ENCODE measurements at places on chromosomes 13 and 19.

DNA sequence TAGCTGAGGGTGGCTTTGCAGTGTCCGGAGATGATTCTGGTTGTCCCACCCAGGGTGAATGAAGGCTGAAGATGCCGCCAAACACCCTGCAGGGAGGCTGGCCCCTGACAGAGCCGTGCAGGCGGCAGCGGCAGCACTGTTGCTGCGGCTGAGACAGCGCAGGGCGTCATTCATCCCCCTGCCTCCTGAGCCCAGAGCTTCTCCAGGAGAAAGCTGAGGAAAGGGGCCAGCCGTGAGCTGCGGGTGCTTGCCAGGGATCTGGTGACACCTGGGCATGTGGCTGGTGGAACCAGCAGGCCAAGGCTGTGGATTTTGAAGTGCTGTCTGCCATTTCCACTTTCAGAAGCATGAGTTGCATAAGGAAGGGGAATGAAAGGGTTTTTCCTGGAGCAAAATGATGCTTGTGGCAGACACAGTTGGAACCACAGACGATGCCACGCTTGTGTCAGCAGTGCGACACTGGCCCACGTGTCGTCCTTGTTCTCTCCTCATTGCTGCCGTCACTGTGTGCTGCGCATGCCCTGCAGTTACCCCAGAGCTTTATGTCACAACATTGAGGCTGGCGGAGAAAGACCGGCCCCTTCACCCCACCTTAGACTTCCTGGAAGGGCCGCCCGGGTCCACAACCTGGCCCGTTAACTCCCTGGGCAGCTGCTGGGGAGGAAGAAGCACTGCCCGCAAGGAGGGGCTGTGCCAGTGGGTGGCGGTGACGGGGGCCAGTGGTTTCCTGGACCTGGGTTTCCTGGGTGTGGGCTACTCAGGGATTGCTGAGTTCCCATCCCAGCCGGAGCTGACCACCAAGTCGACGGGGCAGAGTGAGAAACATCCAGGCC lies 22.7 kb downstream of the TFDP1 start:
- no peak for DNase-seq

- no peak for DNase-seq
These were observed 19.1 kb downstream of the DNAJC15 start for GRCh38 chr13:43042410-43042921.

GRCh38 chr19:7637374-7638256 lies 705 bp downstream of the STXBP2 start:
- DNase-seq, result no peak

GRCh38 chr13:111555268-111555808 lies 234.9 kb downstream of the TEX29 start:
- no peak for DNase-seq

DNA sequence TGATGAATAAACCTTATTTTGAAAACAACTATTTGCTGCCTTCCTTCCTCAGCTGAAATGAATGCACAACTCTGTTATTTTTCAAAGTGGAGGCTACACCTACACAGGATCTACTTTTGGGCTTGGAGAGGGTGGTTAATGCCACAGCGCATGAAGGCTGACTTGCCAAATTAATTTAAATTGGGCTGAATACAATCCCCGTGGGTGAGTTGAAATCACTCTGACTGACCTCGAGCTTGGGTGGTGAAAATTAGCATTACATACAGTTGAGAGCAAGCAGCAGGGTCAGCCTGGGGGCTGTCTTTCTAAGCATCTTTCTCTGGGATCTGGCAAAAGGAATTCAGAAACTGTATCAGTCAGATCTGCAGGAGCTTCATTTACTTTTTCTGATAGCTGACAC lies 38.5 kb downstream of the TPT1 start:
- DNase-seq, result no peak

- DNase-seq, result no peak
These were observed 82.0 kb downstream of the SIPA1L3 start for GRCh38 chr19:37988758-37989635.

DNA sequence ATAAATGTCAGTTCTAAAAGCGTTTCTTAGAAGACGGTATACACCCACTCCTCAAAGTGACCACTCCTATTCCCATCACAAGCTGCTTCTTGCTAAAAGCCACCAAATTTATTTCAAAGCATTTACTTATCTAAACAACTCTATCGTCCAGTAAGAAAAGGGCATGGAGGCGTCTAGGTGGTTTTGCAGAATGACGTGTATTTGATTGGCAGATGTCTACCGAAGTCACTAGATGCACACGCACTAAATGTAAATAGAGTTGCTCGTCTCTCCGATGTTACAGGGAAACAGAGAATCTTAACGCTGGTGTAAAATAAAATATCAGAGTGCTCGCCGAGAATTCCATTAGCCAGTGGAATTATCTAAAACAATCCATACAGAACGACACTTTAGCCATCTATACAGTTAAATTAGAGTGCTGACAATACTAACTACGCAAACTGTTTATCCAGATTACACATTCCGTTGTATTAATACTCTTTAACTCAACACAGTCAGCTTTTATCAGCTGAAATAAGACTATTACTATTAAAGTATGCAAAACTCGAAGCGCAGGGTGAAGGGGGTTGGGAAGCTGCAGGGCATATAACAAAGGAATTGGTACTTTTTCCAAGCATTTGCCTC lies 1.9 kb downstream of the KLF12 start:
- no peak for DNase-seq

GRCh38 chr13:77729502-77730221 lies 32.2 kb downstream of the SLAIN1 start:
- DNase-seq, result no peak

GRCh38 chr13:98485561-98485960 lies 91.3 kb downstream of the STK24 start:
- DNase-seq, result no peak

GRCh38 chr19:45293682-45294081 lies 29.0 kb downstream of the CKM start:
- DNase-seq, result no peak

- DNase-seq, result no peak
These were observed 3.4 kb downstream of the NAPSA start for GRCh38 chr19:50362030-50362412.

DNA sequence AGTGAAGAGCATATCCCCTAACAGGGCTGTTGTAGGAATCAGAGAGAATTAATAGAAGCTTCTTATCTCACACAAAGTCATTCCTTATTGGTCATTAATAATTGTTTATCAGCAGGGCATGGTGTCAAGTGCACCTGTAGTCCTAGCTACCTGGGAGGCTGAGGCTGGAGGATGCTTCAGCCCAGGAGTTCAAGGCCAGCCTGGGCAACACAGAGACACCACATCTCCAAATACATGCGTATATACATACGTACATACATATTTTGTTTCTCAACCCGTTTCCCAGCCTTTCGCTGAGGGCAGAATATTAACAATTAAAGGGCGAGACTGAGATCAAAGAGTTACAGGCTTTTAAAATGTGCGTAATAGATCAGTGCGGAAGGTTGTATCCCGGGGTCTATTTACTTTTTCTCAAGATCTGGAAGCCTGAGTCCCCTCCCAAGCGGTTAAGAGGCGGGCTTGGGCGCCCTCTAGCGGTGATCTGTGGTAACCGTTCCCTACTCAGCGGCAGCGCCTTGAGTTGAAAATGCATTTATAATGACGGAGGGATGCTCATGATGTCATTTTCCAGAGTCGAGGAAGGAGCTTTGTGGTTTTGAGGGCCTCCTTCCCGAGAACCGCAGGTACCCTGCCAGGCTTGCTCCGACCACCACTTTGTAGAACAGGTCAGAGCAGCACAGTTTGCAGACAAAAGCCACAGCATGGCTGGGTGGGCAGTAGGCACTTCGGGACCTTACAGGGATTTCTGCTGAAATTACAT lies 169.6 kb upstream of the GPR12 start:
- peak; percentile 61 for DNase-seq

GRCh38 chr13:111877906-111878305 lies 189.0 kb upstream of the SOX1 start:
- no peak for DNase-seq

GRCh38 chr13:109840201-109840892 lies 54.0 kb upstream of the IRS2 start:
- DNase-seq, result peak; percentile 94

- no peak for DNase-seq
These were observed 20.2 kb upstream of the CEACAM6 start for GRCh38 chr19:41735071-41735600.

DNA sequence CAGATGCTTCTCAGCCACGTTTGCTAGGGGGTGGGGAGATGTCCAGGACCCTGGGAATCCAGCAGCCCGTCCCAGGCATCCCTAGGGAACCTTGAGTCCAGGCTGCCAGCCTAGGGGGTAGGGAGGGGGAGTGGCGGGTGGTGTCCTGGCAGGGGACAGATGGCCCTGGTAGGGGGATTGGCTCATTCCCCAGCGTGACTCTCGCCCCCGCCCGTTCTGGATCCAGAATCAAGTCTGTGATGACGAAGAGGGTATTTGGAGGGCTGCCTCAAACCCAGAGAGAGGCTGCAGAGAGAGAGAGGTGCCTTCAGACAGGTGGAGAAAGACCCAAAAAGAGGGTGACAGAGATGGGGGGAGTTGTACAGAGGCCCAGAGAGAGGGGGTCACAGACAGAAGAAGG lies 4.1 kb downstream of the SLC17A7 start:
- no peak for DNase-seq

DNA sequence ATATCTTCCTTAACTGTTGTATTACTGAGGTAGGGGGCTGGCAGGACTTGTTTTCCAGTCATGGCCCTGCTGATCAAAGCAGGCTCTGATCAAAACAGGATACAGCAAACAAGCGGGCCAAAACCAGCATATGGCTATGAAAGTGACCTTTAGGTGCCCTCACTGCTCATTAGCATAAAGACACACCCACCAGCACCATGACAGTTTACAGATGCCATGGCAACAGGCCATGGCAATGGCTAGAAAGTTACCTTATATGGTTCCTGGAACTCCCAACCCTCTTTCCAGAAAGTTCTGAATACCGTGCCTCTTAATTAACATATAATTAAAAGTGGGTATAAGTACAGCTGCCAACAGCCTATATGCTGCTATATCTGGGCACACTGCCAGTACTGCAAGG lies 551.4 kb upstream of the SGCG start:
- peak; percentile 8 for DNase-seq

DNA sequence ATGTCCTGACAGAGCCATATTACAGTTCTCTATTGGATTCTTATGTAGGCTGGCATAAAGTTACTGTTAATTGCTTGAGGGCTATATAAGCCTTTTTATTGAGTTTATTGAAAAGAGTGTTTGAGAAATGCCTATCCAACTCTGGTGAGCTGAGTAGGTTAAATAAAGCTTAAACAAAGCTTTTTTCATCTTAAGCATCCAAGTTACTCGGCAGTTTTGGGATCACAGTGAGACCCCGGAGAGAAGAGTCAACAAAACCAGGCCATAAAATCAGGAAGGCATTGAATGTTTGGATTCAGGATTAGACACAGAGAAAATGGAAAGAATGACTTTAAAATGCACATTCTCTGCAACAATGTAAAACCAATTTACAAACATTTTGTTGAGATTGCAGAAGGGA lies 588.5 kb downstream of the DACH1 start:
- no peak for DNase-seq

- no peak for DNase-seq
These were observed at the start of gene ETFB for GRCh38 chr19:51365965-51366388. Gene ETFB, minus strand, starts transcription at chr19:51366388. Its CDS starts 62 bp downstream, at chr19:51366326.

GRCh38 chr19:38452430-38453366 lies 19.2 kb downstream of the RYR1 start:
- peak; percentile 56 for DNase-seq

GRCh38 chr19:16259385-16260159 lies 61.9 kb downstream of the AP1M1 start:
- DNase-seq, result no peak

GRCh38 chr19:46205183-46205984 lies 24.2 kb upstream of the IGFL1 start:
- no peak for DNase-seq

GRCh38 chr19:47075941-47076340 lies 27.5 kb upstream of the TMEM160 start:
- DNase-seq, result no peak

GRCh38 chr19:49389406-49389805 lies 1.4 kb downstream of the KASH5 start:
- DNase-seq, result no peak

- no peak for DNase-seq
These were observed 88.4 kb downstream of the NALCN start for GRCh38 chr13:101327871-101328270.

GRCh38 chr19:30441011-30441410 lies 68.8 kb downstream of the ZNF536 start:
- DNase-seq, result no peak

- no peak for DNase-seq
These were observed 6.8 kb downstream of the FRY start for GRCh38 chr13:32038343-32038742.

- no peak for DNase-seq
These were observed 20.3 kb downstream of the CHST8 start for GRCh38 chr19:33641956-33642498.

DNA sequence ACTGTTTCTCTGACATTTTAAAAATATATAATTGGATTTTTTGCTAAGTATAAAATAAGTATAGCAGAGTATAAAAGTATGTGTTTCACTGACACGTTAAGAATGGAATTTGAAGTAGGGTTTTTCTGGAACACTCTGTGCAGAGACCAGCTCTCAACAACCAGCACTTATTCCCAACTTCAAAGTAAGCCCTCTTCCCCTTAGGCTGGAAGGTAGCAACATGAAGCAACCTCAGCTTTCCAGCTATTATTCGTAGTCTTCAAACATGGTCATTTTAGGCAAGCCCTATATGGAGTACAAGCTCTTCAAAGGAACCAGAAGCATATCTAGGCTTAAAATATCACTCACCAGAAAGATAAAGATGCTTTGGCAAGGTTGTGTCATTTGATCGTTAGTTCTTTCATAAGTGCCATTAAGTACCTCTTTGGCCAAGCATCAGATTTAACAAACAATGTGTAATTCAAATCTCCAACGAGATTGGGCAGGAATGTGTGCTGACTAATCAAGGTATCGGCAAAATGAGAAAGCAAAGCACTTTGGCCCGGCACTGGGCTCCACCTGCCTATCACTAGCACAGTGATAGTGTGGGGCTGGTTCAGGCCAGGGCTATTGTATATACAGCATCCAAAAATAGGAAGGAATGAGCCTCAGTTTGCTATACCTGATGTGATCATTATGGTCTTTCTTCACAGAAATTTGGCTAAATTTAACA lies 95.9 kb upstream of the FREM2 start:
- no peak for DNase-seq

DNA sequence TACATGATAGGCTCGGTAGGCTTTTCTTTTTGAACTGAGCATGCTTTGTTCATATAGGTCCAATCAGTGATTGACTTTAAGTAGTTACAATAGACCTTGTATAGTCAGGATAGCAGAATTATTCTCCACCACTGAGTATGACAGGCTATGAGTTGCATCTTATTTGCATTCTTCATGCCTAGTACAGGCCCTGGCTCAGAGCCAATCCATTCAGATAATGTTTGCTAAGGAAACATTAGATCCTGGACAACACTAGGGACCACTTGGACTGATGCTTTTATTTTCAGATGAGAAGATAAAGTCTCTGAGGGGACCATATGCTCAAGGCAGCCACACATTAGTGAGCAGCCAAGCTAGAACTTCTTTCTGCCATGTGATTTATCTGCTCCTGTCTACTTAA lies 133.9 kb downstream of the KL start:
- DNase-seq, result no peak

- no peak for DNase-seq
These were observed 11.2 kb upstream of the GPR12 start for GRCh38 chr13:26771796-26772195.

- DNase-seq, result no peak
These were observed 310.3 kb upstream of the EDNRB start for GRCh38 chr13:78228940-78229339.
